ENCODE measurements at places on chromosomes 5 and 9.

DNA sequence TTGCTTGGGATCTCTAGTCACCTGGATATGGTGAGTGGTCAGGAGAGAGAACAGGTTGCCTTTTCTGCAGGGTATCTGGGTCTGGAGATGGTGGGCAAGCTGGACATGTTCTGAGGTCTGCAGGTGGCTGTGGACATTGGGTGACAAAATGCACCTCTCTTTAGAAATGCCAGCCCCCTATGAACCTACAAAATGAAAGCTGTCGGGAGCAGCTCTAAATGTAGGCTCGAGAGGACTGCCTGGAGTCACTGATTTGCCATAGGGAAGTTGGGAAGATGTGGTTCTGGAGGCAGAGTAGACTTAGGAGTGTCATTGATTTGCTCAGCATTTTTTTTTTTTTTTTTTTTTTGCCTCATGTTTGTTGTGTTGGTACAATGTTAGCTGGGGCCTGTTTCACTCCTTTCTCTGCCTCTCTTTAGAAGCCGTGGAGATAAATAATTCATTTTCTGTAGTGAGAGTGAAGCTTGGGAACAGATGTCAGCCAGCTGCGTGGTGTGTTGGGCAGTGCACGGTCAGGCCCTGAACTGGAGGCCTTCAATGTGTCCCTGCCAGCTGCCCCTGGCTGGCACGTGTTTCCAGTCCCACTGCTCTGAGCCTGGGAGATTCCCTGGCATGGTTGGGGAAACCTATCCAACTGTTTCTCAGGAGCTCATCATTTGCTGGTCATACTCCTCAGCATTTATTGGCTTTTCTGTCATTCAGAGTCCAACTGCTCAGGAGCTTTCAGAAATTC lies 5.4 kb downstream of the RGS3 start:
- DNase-seq, result peak; percentile 66

- no peak for DNase-seq
These were observed 46.3 kb upstream of the TNFSF15 start for GRCh38 chr9:114852050-114852594.

- no peak for DNase-seq
These were observed 18.7 kb upstream of the HMHB1 start for GRCh38 chr5:143793249-143793648.

DNA sequence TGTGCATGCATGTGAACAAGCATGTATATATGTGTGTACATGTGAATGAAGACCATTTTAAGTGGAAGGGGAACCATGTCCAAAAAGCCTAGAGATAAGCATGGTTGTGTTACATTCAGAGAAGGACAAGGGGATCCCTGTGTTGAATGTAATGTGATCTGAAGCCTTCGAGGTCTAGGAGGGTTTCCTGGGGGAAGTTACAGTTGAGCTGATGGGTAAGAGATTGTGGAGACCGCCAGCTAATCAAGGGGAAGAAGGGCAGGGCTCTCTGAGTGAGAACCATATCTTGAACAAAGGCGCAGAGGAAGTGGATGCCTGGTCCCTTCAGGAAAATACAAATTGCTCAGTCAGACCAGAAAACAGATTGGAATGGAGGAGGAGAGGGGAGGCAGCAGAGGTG lies 45.5 kb upstream of the TNFSF15 start:
- no peak for DNase-seq

DNA sequence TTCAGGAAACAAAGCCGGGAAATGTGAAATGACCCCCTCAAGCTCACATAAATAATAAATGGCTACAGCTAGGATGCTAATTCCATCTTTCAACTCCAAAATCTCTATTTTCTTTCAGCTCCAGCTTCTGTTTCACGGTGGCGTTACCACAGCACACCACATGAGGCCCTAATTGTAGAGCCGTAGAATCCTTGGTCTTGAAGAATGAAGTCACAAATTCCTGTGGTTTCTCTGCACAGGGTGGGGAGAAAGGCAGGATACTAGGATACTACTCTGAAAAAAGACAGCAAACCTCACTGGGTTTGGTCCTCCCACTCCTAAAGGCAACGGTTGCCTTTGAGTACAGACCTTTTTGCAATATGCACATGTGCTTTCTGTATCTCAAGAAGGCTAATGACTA lies 13.9 kb upstream of the RARS1 start:
- no peak for DNase-seq

DNA sequence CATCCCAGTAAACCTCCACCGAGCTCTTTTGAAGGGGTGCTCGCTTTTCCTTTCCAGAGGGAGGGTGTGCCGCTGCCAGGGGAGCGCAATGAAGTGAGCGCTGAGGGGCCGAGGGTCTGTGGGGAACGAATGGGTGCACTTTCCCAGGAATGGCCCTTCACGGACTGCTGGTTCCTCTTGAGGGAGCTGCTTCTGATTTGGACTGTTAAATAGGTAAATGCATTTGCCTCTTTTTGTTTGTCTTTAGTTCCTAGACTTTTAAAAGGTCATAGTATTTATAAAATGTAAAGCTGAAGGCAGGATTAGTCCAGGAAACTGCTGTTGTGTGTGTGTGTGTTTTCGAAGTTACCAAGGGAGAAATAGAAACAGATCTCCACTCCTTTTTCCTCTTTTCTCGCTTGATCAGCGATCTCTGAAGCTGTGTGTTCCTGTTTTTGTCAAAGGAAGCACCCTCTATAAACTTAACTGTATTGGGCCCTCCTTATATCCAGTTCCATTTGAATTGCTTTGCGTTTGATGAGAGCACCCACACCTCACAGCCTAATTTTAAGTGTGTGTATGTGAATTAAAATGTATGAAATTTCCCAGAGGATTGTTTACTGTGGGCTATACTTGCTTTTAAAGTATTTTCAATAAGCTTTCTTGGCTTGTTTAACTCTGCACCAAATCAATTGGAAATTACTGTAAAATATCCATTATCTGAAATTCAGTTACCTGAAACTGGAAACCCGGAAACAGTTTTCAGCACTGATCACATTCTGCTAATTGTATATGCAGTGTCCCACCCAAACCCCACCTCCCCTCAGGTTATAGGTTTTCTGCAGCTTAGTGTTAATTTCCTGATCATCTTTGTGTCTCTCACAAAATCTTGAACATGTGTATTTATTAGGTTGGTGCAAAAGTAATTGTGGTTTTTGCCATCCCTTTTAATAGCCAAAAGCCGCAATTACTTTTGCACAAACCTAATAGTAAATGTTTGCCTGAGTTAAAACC lies 966 bp downstream of the SNX2 start:
- no peak for DNase-seq

DNA sequence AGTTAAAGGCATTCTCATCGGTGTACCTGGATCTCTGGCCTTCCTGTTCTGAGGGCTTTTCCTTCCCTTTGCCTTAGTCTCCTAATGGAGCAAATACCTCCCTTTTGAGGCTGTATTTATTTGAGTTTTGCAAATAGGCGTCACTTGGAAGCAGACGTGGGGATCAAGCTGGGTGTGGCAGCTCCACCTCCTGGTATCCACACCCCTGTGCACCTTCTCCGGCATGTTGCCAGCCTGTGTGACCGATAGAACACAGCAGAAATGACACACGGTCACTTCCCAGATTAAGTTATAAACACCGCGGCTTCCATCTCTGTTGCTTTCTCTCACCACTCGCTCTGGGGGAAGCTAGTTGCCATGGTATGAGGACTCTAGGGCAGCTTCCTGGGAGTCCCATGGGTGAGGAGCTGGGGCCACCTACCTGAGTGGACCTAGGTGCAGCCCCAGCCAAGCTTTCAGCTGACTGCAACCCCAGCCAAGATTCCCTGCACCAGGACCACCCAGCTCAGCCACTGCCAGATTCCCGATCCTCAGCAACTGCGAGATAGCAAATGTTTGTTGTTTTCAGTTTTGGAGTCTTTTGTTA lies 214.4 kb upstream of the MVB12B start:
- no peak for DNase-seq

DNA sequence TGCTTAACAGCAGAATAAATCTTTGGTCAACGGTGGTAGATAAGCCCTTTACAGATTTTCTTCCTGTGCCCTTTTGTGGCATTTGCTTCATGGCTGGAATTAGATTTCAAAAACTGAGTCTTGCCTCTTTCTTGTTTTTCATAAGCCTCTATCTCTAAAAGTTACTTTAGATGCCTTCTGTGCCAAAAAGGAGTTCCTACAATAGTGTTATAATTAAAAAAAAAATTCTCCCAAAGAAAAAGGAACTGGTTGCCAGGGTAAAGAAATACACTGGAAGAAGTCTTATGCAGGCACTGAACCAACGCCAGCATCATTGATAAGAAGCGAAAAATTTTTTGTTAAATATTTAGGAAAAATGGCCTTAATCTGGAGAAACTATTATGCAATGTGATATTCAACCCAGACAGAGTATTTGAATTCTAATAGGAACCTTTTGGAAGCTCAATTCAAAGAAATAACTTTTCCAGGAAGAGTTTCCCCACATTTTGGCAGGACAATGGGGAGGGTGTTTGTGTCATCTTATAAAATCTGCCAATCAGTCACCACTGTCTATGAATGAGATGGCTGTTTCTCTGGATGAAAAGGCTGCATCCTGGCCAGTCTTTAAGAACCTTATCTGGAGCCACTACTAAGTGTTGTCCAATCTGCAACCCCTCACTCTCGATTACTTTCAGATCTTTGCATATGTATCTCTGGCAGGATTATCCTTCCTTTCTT lies 608.1 kb downstream of the PDE4D start:
- DNase-seq, result no peak

GRCh38 chr9:115192835-115193525 lies 75.0 kb upstream of the TNC start:
- DNase-seq, result no peak

- no peak for DNase-seq
These were observed 521.2 kb downstream of the CHSY3 start for GRCh38 chr5:130425424-130425823.

- no peak for DNase-seq
These were observed 168.4 kb downstream of the TTLL11 start for GRCh38 chr9:121924700-121925099.

- DNase-seq, result peak; percentile 68
These were observed 1.6 kb downstream of the ANXA6 start for GRCh38 chr5:151155775-151156506.

GRCh38 chr9:37693260-37693659 lies 42.5 kb downstream of the FRMPD1 start:
- DNase-seq, result no peak

GRCh38 chr5:149298842-149299404 lies 27.3 kb downstream of the AFAP1L1 start:
- DNase-seq, result no peak

DNA sequence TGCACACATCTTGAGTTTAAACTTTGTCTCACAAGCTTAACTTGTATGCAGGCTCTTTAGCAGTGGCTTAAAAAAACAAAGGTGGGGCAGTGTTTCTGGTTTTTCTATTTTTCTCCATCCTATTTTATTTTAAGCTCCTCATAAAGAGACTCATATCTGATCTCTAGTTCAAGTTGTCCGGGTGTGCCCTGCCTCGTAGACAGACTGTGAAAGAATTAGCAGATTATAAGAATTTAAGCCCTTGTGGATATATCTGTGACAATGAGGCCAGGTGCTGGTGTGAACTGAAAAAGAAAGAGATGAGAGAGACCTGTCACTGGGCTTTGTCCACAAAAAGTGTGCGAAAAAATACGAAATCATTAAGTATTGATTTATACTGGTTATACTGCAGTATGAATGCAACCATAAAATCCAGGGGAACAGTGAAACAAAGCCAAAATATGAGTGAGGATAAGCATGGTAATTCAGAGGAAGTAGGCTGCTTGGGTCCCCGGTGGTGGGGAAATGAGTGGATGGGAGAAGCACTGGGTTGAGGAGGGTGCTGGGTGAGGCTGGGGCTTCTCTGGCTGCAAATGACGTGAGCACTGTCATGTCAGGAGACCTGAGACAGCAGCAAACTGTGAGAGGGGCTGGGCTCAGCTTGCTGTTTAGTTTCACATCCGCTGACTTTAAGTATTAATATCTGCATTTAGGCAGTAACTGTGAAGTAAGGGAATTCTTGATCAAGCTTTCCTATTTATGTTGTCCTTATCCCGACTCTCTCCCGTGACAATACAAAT lies 179.7 kb upstream of the ANKRD55 start:
- peak; percentile 54 for DNase-seq

DNA sequence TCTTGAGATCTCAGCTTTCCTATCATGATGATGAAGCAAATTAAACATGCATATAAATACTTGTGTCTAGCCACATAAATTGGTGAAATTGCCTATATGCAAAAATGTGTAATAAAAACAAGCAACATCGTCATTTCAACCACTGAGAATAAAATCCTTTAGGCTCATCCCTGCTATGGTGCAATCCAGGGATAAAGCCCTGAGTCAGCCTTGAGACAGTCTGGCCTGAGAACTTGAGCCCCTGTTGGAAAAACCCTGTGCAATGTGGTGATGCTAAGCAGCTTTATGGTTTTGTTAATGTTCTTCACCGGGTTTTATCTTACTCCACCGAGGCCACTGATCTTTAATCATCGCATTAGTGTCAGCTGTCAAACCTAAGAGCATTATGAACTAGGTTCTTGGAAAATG lies 170.5 kb downstream of the DCP2 start:
- DNase-seq, result no peak

GRCh38 chr5:124797665-124798087 lies 51.2 kb upstream of the ZNF608 start:
- peak; percentile 68 for DNase-seq

GRCh38 chr5:107002115-107002514 lies 668.6 kb downstream of the EFNA5 start:
- no peak for DNase-seq

GRCh38 chr5:170444969-170445505 lies 55.9 kb upstream of the KCNMB1 start:
- DNase-seq, result no peak

DNA sequence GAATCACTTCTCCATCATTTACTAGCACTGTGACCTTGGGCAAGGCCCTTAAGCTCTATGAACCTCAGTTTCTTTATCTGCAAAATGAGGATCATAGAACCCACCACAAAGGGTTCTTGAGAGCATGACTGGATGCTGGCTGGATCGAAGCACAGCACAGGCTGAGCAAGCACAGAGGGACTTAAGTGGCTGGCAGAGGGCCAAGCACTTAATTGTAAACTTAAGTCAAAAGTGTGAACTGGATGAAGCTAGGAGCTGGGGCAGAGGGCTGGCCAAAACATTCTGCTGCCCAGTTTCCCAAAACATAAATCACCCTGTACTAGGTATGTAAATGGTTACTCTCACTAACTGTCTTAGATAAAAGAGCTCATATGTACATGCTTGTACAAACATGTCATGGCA lies 112.3 kb upstream of the WWC1 start:
- no peak for DNase-seq
